Bone marrow (tissue), 2 donors: ENCODE measurements at places on chromosomes 2 and 18.

GRCh38 chr2:208542465-208543041 lies 136.0 kb downstream of the PTH2R start:
- DNase-seq = no peak

- no peak for DNase-seq
Observed at GRCh38 chr18:29652797-29653196, 1389.7 kb downstream of the DSC3 start.

DNA sequence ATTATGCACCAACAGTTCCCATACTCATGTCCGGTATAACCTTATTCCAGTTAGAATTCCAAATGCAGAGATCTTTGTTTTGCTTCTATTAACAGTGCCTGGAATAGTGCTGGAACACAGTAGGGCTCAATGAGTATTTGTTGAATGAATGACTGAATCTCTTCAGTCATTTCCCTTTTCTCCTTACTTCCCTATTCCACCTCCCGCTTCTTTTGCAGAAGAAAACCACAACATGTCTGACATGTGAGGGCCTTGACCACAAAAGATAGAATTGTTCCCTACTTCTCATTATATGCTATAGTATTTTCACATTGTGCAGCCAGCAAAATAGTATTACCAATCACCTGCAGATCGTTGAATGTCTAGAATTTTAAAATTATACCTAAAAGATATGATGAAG lies 19.5 kb upstream of the HNRNPLL start:
- no peak for DNase-seq

GRCh38 chr18:79868811-79869541 lies 71.2 kb downstream of the KCNG2 start:
- DNase-seq = no peak

DNA sequence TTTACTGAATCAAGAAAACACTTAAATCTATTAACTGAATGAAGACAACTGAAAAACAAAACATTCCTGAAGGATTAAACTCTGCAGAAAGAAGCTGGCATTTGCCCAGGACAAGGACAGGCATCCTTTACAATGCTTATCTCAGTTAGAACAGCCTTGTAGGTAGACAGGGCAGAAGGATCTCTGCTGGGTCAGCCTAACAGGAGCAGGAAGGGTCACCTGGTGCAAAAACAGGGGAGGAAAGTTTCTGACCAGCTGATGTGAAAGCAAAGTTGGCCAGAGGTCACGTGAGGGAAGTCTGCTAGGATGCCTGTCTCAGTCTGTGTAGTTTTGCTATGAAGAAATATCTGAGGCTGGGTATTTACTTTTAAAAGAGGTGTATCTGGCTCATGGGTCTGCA lies 348.6 kb downstream of the ANAPC1 start:
- no peak for DNase-seq

- no peak for DNase-seq
Observed at GRCh38 chr2:80114812-80115211, 189.7 kb downstream of the LRRTM1 start.

GRCh38 chr18:64271246-64271645 lies 122.4 kb upstream of the LINC00305 start:
- DNase-seq = no peak

- no peak for DNase-seq
Observed at GRCh38 chr2:240967681-240968621, 30.5 kb upstream of the SNED1 start.

DNA sequence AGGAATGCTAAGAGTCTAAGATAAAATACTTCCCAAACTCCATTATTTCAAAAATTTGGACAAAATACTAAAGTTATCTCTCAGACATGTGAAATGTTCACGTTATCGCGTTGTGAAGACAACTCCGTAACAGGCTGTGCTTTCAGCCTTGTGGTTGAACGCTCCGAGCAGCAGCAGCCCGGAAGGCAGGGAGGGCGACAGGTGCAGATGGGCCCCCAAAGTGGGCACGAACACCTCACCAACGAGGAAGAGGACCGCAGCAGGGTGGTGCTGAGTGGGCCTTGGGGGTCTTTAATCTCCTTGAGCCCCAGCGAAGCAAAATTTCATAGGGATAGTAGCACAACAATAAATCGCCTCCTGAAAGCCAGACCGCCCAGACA lies 1.0 kb upstream of the FAM110C start:
- DNase-seq = no peak

- no peak for DNase-seq
Observed at GRCh38 chr2:66431846-66432587, 2.9 kb upstream of the MEIS1 start.

GRCh38 chr2:149587950-149588487 lies 444 bp upstream of the MMADHC start:
- no peak for DNase-seq

GRCh38 chr2:129801575-129801974 lies 177.9 kb upstream of the RAB6C start:
- DNase-seq = no peak

GRCh38 chr2:25268139-25268538 lies 73.6 kb downstream of the DNMT3A start:
- no peak for DNase-seq

DNA sequence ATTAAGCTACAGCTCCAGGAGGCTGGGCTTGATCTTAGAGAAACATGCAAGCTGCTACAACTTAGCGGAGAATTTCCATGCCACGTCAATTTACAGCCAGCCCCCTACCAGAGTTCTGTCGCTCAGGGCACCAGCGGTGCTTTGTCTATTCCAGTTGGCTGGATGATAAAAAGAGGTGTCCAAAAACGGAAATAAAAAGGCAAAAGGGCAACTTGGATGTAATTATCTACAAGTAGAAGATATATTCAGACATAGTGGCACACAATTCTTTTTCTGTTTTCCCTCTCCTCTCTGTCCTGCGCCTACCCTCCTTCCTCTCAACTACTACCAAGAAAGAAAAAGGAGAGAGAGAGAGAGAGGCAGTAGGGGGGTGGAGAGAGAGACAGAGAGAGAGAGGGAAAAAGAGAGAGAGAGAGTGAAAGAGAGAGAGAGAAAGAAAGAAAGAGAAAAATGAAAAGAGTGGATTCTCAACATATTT lies 363 bp upstream of the RFTN2 start:
- DNase-seq = no peak

DNA sequence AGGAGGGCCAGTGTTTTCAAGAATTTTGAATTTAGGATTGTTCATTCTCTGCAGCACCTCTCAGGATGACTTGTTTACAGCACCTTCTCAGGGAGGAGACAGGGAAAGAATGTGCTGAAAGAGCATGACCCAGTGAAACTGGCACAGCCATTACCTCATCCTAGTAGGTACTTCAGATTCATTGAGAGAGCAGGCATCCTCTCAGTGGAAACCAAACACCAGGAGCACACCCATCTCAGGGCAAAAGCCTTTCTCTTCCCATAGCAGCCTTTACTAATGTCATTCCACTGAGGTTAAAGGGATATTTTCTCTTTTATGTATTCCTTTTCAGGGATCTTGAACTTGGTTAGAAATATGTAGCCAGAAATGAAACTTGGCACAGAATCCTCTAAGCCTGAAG lies 2.6 kb downstream of the MAP2 start:
- DNase-seq = no peak

DNA sequence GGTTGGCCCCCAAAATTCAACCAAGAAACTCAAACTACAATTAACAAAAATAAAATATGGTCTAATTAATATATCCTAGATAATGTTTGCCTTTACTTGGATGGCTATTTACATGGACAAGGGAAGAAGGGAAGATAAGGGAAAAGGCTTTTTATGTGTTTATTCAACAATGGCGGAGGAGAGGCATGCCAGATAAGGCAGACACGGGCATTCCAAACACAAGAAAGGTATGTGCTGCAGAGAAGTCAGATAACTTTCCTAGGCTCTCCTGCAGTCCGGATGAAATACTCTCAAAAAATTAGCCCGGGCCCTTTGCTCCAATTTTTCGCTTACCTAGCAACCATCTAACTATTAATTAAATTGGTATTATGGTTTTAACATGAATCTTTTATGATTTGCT lies 5.1 kb upstream of the TTR start:
- no peak for DNase-seq

DNA sequence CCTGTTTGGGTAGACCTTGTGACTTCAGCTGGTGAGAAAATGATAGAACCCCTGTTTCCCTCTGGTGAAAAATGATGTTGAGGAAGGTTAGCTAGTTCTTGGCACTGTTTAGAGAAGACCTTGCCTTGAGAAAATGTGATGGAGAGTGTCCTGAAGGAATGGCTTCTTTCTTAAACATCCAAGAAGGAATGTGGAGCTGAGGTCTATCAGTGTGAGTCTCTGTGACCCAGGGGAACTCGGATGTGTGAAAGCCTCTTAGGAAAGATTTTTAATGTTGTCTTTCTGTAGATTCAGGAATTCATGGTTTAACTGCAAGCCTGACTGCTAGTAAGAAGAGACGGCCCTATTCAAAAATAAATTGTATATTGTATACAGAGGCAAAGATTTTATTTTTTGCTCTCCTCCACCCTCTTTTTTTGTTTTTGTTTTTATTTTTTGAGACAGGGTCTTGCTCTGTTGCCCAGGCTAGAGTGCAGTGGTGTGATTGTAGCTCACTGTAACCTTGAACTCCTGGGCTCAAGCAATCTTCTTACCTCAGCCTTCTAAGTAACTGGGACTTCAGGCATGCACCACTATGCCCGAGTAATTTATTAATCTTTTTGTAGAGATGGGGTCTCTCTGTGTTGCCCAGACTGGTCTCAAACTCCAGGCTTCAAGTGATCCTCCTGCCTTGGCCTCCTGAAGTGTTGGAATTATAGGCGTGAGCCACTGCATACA lies 87.5 kb downstream of the ZNF532 start:
- no peak for DNase-seq

GRCh38 chr2:221103930-221104329 lies 468.2 kb downstream of the EPHA4 start:
- DNase-seq = no peak

- DNase-seq = peak; percentile 76
Observed at GRCh38 chr2:159615367-159616285, 722 bp downstream of the BAZ2B start.

GRCh38 chr18:69968039-69968438 lies 20.4 kb upstream of the CD226 start:
- no peak for DNase-seq

DNA sequence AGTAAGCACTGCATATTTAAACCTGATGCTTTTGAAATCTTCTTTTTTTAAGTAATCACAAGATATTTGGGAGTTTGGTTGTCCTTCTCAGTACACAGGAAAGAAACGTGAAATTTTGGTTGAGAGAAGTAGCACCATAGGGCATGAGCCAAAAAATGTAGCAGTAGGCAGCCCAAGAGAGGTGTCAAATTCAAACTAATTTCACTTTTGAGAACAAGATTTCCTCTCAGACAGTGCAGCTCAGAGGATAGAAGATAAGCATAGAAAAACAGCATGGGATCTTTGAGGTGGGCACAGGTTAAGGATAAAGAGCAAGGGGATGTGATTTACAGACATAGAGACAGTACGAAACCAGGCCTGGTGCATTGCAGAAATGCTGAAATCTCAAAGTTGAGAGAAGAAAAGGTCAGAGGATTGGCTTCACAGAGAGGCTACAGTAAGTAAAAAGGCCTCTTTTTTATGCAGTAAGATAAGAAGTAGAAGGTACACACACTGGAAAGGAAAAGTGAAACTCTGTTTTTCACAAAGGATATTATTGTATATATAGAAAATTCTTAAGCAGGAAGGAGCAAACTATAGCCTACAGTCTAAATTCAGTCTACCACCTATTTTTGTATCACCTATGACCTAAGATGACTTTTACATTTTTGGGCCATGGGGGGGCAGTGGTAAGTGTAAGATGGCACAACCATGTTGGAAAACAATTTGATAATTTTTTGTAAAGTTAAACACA lies 89.8 kb downstream of the PKP4 start:
- no peak for DNase-seq

GRCh38 chr2:694906-695510 lies 17.8 kb upstream of the TMEM18 start:
- no peak for DNase-seq

- no peak for DNase-seq
Observed at GRCh38 chr2:15745350-15745749, 153.7 kb downstream of the DDX1 start.

GRCh38 chr2:168934826-168935225 lies 33.7 kb downstream of the G6PC2 start:
- DNase-seq = no peak
